ENCODE measurements at places on chromosomes 1 and 21. TPM values are rescaled to one million over a fixed set of nuclear protein-coding genes. Genes with fewer than 3 reads are reported as not detected.

LCE1D gene
- not detected for total RNA-seq

MIXL1 gene
- not detected for total RNA-seq

KIF26B gene
- total RNA-seq = 1.3 TPM

AHCTF1 gene
- total RNA-seq = 21.6 TPM

FMO3 gene
- 2.4 TPM for total RNA-seq

SUCO gene
- 19.1 TPM for total RNA-seq

OR2T29 gene
- not detected for total RNA-seq

LCE1F gene
- total RNA-seq = not detected

CYP4A11 gene
- not detected for total RNA-seq

UTS2 gene
- not detected for total RNA-seq

LORICRIN gene
- total RNA-seq = not detected

SPRR1B gene
- not detected for total RNA-seq

DNA sequence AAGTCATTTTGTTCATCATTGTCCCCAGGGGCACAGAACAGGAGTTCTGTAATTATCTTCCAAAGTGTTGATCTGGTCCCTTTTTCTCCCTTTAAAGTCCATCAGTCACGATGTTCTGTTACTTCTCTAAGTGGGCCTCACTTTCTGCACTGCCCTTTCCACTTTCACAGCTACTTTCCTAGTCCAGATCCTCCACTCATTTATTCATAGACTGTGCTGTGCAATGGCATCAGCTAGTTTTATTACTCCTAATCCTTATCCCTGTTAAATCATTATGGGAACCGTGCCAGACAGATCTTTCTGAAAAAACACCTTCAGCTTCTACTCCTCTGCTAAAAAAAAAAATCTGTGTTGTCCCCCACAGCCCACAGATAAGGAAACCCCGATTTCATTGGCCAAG, 64.0 kb upstream of the BCL10 start:
- no peak for DNase-seq

DNA sequence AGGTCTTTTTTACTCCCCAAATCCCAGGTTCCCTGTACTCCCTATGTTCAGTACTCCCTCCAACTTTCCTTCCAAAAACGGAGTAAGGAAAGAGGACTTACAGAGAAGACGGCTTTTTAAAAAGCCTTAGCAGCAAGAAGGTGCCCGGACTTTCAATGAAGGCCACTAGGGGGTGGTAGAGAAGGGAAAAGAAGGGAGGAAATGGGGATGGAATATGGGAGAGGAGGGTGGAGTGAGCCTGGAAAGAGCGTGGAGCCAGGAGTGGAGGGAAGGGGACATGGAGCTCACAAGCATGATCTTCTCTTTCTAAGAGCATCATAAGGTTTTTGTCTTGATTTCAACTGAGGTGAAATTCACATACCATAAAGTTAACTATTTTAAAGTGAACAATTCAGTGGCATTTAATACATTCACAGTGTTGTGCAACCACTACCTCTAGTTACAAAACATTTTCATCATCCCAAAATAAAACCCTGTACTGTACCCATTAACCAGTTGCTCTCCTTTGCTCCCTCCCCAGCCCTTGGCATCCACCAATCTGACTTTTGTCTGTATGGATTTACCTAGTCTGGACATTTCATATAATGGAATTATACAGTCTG, 129.9 kb downstream of the ZNF281 start:
- no peak for DNase-seq

- DNase-seq = no peak
Observed at GRCh38 chr1:8679395-8679800, 138.0 kb downstream of the RERE start.

- DNase-seq = no peak
Observed at GRCh38 chr1:51000651-51001050, 30.6 kb downstream of the CDKN2C start.

- DNase-seq = no peak
Observed at GRCh38 chr21:39181205-39181818, 1.9 kb downstream of the PSMG1 start.

DNA sequence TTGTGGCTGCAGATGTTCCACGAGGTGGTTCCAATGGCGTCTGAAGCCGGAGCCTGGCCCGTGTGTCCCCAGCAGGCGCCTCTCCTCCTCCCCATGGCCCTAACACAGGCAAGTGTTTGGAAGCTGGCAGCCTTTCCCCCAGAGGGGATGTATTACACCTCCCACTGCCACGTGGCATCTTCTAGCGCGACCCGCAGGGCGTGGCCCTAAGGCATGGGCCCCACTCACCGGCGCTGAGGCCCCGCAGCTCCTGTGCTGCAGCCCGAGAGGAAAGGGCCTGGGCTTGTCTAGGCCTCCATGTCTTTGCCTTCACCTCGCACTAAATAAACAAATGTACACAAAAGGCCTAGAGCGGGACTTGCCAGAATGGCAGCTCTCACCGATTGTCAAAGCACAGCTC, 37.9 kb downstream of the SLC66A1 start:
- DNase-seq = no peak

DNA sequence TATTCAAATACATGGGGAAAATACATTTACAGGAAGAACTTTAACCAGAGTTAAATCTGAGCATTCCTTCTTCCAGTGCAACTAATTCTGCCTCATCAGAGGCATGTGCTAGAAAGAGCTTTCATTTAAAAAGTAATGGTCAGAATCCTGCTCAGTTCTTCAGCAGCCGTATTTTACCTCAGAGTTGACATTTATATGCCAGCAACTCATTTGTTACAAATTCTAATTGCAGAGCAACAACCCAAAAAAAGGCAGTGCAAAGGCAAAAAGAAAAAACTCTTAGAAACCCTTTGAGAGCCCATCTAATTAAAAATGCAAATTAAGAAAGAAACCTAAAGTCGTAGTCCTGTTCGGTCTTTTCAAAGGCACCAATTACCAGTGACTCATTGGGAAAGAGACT, 392.5 kb downstream of the PBX1 start:
- DNase-seq = no peak

DNA sequence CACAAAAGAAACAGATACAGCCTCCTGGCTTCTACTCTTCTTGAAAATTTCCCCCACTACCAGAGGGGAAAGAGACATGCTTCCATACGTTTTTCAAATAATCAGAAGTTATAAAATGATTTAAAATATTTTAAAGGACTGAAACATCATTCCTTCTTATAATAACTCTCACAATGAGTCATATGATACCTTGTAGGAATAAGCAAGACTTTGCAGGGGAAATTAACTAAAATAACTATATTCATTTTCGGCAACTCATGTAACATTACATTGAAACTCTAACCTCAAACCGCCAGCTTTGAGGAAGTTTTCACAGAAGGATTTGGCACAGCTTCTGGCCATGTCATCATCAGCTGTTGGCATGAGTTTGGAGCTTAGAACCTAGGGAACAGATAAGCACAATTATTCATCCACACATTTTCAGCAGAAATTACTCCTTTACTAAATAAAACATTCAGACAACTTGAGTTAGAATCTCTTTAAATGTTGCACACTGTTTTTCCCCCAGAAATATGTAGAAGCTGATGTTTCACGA, 85.9 kb downstream of the USP24 start:
- no peak for DNase-seq

DNA sequence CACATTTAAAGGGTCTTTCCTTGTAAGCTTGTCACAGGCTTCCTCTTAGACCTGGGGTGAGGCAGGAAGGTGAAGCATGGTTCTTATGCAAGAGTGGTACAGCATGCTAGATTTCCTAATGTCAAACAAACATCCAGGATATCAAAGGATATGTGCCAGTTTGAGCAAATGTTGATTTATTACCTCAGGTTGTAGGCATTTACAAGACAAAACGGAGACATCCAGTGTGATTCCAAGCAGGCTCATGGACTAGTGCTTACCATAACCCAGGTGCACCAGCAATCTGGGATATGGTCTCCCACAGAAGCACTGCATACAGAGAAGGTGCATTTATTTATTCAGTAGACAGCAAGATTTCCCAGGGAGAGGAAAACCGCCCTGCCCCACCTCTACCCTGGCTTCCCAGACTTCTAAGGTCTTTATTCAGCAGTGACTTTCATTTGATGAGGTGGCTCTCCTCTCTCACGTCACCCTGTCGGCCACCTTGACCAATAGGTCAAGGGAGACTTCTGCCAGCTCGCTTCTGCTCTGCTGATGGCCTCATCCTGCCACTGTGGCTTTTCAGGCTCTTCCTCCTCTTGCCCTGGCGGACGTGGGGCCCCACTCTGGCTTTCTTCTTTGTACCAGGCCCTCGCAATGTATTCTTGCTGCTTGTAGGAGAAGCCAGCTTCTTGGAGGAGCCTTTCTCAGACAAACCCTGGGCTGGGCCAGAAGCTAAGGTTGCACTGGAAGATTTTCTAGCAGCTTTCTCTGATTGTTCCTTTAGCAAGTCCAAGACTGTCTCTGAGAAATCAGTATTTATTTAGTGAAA, 25.6 kb downstream of the HHIPL2 start:
- no peak for DNase-seq

- DNase-seq = no peak
Observed at GRCh38 chr1:75559800-75560199, 51.1 kb downstream of the SLC44A5 start.

- DNase-seq = no peak
Observed at GRCh38 chr1:193368302-193368701, 181.9 kb upstream of the B3GALT2 start.

DNA sequence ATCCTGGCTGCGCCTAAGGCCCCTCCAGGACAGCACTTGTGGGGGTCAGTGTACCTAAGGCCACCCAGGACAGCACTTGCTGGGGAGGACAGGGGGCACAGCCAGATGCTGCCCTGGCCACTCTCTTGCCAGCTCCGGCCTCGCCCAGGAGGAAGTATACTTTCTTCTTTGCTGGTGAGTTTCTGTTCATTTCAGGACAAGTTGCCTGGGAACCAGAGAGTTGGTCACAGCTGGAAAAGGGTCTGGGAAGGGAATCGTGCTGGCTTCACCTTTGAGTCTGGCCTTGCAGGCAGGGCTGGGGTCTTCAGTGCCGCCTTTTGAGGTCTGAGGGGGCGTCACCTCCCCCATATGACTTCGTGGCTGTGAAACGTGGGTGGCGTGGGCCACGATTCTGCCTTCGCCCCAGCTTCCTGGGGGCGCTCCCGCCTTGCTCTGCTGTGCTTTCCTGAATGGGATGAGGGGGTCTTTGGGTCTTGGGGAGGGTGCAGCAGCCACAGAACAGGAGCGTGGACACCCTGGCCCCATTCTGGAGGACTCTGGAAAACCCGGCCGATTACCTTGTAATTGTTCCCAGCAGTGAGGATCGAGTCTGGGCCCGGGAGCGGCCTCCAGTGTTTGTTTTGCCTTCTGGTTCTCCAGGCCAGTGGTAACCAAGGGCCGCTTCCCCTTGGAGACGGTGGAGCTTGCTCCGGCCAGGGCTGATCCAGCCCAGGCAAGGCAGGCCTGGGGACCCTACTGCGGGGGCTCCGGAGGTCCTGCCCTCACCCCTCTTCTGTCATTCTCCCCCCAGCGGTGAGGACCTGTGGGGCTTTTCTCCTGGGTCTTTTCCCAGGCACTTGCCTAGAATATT, 45.9 kb downstream of the SPSB1 start:
- DNase-seq = no peak

GRCh38 chr1:54570161-54570560, 22.1 kb downstream of the ACOT11 start:
- DNase-seq = no peak
